ENCODE measurements at places on chromosomes 5 and 9.

GRCh38 chr5:169567079-169567478 lies 16.5 kb upstream of the SPDL1 start:
- DNase-seq, result no peak

DNA sequence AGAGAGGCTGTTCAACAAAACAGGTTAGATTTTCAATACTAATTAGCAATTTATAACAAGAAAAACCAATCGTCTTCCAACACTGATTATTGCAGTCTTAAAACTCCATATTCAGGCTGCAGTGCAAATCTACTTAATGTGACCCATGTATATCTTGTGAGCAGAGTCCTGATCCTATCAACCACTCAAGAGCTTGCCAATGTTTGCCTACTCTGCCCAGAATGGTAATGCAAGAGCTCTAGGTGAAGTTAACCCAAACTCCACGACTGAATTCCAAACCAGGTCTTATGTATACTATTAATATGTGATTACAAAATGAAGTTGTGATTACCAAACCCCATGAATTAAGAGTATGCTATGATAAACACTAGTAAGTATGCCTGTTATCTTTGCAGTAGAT lies 17.1 kb downstream of the EFNA5 start:
- no peak for DNase-seq

GRCh38 chr9:113350937-113351336 lies 1.6 kb downstream of the BSPRY start:
- DNase-seq, result peak; percentile 50

GRCh38 chr5:98103807-98104206 lies 669.7 kb upstream of the RGMB start:
- DNase-seq, result no peak

DNA sequence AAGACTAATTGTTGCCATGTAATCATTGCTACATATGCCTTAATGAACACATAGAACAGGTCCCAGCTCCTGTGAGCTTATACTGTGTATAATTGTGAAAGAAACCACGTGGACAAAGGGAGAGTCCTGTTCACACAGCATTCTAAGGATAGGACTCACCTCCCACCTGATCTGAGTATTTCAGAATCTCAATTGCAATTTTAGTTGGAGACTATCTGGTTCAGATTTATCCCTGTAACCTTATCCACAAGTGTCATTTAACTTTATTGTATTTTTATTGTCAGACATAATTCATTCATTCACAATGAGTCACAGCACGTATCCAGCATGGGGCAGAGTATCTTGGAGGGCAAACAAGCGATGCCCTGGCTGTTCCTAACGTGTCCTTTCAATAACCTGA lies 448.3 kb downstream of the NTRK2 start:
- DNase-seq, result no peak

DNA sequence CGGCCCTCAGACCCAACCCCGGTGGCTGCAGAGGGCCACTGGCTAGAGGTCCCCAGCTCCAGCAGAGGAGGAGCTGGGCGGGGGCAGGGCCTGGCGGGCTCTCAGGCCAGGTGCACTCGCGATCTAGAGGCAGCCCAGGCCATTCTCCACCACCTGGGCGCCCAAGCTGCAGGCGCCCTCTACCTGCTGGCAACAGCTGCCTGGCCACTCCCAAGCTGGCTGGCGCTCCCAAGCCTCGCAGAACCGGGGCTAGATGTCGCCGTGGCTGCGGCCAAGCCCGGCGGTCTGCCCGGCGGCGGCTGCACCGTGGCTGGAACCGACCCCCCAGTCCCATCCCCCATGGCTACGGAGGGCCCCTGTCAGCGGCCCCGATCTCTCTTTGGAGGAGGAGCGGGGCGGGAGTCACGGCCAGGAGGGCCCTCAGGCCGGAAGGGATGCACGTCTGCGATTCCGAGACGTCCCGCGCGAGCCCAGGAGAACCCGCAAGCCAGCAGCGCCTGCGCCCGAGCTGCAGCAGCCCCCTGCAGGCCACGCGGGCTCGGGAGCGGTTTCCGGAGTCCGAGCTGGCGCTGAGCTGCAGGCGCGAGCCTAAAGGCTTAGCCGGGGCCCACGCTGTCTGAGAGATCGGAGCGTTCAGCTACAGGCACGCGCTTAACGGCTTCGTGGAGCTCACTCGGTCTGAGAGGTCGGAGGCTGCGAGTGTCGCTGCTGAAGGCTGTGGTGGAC lies 44.3 kb upstream of the BICD2 start:
- peak; percentile 55 for DNase-seq

DNA sequence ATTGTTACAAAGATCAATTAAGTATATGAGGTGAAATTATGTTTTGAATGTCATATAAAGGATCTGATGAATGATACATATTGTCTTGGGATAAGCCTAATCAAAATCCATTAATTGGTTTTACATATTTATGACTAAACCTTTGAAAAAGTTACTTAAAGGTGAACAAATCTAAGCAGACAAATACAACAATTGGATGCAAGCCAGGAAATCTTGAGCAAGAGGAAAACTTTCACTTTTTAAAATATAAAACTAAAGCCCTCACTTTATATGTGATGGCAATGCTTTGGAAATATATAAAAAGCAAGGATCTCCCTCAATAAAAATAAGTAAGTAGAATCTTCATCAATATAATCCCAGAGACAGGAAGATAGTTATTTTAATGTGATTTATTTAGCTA lies 80.1 kb downstream of the EDIL3 start:
- no peak for DNase-seq

DNA sequence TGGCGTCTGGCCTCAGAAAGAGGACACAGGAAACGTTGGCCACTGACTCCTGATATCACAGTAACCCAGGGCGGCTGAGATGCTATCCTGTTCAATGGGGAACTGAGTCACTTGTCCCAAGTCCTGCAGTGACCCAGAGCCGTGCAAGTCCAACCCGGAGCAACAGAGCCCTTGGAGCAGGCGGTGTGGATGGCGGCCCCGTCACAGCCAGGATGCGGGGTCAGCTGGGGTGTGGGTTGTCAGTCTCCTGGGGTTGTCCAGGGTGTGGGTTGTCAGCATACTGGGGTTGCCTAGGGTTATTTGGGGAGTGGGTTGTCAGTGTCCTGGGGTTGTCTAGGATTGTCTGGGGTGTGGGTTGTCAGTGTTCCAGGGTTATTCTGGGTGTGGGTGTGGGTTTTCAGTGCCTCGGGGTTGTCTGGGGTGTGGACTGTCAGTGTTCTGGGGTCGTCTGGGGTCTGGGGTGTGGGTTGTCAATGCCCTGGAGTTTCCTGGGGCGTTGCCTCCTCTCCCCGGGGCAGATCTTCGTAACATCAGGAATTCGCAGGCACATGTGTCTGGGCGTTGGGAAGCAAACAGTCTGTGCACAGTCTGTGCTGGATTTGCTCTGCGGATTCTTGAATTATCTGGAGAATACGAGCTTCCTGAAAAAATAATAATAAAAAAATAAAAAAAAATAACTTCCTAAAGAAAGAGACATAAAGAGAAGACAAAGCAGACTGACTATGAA lies 257.5 kb downstream of the PARP8 start:
- DNase-seq, result no peak

- no peak for DNase-seq
These were observed 3.5 kb upstream of the TMED9 start for GRCh38 chr5:177588413-177588909.

DNA sequence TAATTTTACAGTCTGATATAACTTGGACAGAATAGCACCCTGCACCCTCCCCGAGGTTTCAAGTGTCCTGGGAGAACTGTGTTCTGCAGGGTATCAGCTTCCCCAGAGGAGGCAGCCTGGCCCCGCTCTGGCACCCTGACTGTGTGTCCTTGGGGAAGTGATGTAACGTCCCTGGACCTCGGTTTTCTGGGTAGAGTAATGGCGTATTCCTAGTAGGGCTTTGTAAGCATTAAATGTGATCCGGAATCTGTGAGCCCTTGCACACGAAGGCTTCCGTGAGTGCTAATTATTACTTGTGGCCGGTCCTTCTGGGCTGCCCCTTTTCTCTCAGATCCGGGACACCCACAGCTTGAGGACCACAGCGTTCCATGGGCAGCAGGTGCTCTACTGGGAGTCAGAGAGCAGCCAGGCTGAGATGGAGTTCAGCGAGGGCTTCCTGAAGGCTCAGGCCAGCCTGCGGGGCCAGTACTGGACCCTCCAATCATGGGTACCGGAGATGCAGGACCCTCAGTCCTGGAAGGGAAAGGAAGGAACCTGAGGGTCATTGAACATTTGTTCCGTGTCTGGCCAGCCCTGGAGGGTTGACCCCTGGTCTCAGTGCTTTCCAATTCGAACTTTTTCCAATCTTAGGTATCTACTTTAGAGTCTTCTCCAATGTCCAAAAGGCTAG lies 1.0 kb upstream of the CACFD1 start:
- DNase-seq, result no peak

DNA sequence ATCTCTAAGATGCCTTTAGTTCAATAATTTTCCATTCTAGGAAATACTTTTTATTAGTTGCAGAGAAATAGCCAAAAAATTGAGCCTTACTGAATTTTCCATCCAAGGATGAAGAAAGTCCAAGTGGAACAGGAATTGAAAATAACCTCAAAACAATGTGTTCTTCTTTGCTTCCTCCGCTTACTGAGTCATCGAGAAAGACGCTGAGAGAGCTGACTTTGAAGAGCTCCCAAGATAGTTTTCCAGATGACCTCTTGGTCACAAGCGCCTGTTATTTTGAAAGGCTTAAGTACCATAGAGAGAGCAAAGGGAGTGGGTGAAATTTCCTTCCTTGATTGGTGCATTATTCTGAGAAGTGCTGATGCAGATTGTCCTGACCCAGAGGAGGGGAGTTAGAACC lies 253.5 kb upstream of the ATP10B start:
- DNase-seq, result no peak

- DNase-seq, result no peak
These were observed 1.4 kb downstream of the LRSAM1 start for GRCh38 chr9:127452691-127453090.

- no peak for DNase-seq
These were observed 149.5 kb upstream of the DHFR start for GRCh38 chr5:80804332-80804731.

DNA sequence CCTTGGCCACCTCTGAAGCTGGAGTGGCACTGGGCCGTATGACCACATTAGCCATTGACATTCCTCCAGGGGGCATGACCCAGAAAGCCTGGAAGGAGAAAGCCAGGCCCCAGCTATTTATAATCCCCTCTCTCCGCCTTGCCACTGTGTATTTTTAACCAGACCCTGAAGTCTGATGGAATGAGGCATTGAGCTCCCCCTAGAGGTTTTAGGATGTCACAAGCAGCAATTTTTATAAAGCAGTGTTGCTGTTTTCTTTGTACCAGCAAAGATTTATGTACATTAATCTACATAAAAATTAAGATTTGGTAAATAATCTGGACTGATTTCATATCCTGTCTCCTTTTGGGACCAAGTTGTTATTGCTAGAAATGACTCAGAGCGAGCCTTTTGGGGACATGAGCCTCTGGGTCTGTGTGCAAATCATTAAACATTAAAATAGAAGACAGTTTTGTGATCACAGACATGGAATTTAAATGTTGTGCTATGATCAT lies 127.1 kb downstream of the TRIO start:
- DNase-seq, result peak; percentile 47

GRCh38 chr5:90549729-90550275 lies 8.8 kb upstream of the ADGRV1 start:
- no peak for DNase-seq

GRCh38 chr5:94250985-94251384 lies 367.4 kb downstream of the KIAA0825 start:
- DNase-seq, result no peak

DNA sequence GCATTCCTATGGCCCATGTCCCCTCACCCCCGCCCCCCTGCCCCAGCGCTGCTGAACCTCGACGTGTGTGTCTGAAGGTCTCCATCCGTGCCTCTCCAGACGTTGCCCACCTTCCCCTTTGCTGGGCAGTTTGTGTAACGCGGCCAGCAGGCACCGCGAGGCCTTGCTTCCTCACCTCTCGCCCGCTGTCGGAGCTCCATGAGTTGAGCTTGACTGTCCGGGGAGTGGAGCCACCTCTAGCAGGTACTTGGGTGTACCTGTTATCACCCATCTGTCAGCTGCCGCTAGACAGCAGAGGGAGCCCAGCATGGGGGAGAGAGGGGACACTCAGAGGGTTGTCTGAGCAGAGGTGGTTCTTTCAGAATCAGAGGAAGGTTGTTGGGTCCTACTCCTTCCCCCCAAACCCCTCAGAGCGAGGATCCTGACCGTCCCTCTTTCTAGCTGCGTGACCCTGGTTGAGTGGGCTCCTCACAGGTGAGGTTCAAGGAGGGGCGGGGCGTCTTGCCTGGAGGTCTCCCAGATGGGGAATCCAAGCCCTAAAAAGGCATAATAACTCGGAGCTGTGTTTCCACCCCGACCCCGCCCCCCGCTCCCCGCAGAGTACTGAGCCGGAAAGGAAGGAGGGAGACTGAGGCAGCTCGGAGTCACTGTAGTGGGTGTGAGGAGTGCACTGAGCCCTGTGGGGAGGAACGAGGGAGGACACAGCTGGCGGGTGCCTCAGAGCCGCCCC lies 184.7 kb downstream of the C9orf50 start:
- no peak for DNase-seq

DNA sequence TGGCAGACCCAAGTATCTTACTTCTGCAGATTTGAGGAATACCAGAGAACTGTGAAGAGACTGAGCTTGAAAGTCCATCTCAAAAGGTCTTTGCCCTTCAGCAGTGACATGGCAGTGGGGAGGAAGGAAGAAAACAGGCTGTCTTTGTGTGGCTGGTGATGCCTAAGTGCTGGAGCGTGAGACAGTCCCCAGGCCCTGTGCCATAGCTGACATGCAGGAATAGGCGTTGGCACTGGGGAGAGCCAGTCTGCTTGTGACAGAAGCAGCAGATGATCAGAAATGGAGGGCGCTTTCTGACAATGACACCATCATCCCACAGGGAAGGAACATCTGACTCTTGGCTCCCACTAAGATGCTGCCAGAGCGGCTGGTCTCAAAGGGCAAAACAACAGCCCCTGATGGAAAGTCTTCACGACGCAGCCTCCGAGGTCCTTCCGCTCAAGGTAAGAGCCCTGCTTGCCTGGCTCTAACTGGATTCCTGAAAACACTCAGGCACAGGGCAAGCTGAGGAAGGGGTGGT lies 15.5 kb upstream of the GLRX start:
- no peak for DNase-seq

DNA sequence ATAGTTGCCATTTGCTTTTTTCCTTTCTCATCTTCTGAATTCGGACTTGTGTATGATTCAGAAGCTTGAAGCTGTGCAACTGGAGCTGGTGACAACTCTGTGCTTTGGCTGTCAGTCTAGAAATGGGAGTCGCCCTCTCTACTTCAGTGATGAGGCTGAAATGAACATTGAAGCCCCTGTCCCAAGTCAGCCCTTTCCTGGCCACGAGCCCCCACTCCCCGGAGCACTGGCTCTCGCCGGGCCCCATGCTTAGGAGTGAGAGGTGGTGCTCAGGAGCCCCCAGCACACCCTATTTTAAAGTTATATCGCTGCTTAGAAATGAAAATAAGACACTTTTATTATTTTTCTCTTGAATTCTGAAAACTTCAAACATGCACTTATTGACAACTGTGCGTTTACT lies 66.0 kb downstream of the PSMB7 start:
- no peak for DNase-seq

DNA sequence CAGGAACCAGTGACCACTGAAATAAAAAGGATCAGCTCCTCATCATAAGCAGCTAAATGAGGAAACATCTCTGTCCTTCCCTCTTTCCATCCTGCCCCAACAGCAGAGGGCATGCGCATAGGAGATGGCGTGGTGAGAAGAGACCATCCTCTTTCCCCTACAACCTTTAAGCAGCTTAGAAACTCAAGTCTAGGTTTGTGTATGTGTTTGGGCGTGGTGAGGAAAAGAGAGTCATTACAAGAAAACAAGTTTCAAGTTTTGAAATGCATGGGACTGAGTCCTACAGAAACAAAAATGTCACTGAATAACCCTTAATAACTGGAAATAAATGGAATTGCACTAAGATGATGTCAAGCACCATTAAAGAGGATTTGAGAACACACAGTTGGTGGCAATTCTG lies 96.4 kb upstream of the IL12B start:
- no peak for DNase-seq

GRCh38 chr5:159515909-159516415 lies 185.7 kb upstream of the IL12B start:
- peak; percentile 33 for DNase-seq
